NB4 (cell line): ENCODE measurements at places on chromosomes 2 and 18.

- DNase-seq: no peak
Observed at GRCh38 chr18:59303656-59304195, 14.7 kb downstream of the CPLX4 start.

GRCh38 chr2:152493417-152493816, 158.4 kb downstream of the FMNL2 start:
- DNase-seq: peak; percentile 8

DNA sequence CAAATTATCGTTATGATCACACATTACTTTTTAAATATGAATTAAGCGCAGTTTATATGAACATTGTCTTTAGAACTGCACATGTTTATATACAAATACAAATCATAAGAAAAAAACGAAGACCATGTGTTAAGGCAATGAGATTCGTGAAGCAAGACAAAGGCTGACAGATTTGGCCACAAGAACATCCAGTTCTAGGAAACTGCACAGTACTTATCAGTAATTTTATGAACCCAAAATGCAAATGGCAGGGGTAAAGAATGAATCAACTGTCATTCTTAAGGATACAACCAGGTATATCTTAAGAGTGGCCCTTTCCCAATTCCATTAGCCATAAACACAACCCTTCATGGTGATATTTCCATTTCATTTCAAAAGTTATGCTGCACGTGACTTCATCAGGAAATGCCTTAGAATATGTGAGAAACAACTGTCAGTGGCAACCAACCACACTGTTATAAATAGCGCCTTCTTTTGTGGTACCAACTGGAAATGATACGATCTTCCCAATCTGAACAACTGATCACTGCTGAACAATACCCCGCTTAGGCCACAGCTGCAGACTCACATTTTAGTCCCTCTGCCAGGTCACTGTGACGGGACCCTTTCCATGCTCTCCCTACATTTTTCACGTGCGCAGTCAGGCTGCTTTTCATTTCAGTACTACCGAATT, 144.9 kb downstream of the L3MBTL4 start:
- no peak for DNase-seq

DNA sequence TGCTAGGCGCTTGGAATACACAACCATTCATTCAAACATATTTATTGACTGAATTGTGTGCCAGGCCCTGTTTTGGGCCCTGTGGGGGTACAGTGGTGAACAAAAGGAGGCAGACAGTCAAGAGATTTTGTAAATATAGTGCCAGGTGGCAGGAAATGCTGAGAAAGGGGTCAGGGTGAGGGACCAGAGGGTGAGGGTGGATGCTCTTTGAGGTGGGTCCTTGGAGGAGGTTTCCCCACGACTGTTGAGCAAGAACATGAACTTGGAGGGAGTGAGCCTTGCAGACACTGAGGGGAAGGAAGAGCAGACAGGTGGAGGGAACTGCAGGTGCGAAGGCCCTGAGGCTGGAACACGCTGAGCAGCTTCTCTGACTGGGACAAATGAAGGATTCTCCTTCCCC, 40.7 kb downstream of the ODC1 start:
- peak; percentile 68 for DNase-seq

DNA sequence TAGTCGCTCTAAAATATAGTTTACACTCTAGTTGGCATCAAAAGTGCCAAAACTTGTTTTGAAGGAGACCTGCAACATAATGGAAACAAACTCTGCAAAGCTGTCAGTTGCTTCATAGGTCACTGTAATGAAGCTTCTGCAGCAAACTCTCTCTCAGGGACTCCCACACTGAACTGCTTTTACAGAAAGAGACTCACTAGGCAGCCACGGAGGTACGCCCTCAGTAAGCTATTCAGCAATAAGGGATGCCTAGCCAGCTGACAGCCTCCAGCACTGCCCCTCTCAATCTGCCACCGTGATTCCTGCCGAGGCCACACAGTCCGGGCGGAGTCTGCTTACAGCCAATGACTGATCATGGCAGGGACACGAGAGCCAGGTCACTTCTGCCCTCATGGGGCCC, 51.1 kb downstream of the COLEC12 start:
- DNase-seq: no peak

DNA sequence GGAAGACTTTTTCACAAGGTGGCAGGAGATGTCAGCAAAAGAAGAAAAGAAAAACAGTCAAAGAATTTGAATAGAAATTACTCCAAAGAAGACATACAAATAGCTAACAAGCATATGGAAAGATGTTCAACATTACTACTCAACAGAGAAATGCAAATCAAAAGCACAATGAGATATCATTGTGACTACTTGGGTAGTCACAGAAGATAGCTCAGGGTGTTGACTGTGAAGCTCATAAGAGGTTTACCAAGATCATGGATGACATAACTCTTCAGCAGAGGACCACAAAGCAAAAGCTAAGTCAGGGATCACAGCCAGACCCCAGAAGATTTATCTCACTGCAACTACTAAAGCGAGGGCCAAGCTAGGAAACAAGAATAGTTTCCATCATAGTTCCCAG, 53.0 kb upstream of the TANK start:
- DNase-seq: no peak
